ENCODE measurements at places on chromosomes 7 and 10.
A peak's percentile ranks its signal among the peaks of the same experiment; 100 is the strongest.

DNA sequence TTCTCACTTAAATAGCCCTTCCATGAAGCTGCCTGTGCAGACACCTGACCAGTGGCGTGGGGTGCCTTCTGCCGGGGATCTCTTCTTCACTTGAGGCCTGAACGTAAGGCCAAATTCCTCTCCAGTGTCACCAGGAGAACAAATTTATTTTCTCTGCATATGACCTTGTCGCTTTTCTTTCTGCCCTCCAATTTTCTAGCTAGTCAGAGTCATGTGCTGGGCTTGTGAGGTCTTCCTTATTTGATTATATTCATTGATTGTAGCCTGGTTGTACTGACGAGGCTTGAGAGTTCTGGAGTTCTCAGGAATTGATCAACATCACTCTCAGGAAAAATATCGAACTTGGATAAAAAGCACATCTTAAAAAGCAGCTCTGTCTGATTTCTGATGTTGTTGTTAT lies 255.7 kb downstream of the BUB3 start:
- DNase-seq, result no peak

DNA sequence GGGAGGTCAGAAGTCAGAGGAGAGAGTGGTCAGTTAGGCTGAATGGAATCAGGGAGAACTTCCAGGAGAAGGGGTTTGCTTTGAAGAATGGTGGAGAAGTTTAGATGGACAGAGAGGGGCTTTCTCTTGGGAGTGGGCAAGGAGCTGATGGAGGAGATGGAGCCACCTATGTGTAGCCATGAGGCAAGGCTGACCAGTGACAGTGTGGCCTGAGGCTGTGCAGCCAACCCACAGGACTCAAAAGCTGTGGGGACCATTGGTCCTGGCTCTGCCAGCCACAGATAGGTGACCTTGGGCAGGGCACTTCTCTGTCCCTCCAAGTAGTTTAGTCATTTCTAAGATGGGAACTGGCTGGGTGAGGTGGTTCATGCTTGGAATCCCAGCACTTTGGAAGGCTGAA lies 18.7 kb downstream of the NEURL1 start:
- no peak for DNase-seq

- DNase-seq, result no peak
These were observed 196.2 kb downstream of the NRG3 start for GRCh38 chr10:82071231-82071630.

GRCh38 chr7:31778296-31778695 lies 91.3 kb downstream of the PPP1R17 start:
- DNase-seq, result no peak

DNA sequence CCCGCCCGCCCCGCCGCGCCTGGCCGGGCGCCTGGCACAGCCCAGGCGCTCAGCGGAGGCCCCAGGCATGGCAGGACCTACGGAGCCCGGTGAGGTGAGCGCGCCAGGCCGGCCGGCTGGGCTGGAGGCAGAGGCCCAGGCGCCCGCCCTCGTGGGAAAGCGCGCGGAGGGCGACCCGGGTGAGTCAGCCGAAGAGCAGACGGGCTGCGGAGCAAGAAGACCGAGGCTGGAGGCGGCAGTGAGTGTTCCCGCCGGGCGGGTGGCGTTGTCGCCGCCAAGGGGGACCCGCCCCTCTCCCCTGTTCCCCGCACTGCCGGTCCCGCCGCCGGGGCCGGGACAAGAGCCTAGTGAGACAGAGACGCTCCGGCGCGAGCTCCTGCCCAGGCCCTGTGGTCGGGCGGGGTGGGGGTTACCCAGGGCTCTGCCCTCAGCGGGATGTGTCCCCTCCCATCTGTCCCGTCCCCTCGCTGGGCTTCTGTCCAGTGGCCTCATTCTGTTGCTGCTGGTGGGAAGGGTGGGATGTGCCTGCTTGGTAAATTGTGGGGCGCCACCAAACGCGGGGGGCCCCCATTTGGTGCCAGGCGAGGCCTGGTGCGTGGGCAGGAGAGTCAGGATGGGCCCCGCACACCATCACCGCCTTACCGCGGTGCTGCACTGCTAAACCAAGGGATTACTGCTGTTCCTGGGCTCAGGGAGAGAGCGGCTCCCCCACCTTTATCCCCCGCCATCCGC lies 17.0 kb upstream of the NODAL start:
- DNase-seq, result peak; percentile 39

GRCh38 chr10:103111918-103112877 lies 80.9 kb downstream of the NT5C2 start:
- no peak for DNase-seq

- DNase-seq, result no peak
These were observed 68.6 kb downstream of the ADAM22 start for GRCh38 chr7:88002617-88003016.

- DNase-seq, result no peak
These were observed 72.5 kb downstream of the SEMA3D start for GRCh38 chr7:85114342-85114741.

DNA sequence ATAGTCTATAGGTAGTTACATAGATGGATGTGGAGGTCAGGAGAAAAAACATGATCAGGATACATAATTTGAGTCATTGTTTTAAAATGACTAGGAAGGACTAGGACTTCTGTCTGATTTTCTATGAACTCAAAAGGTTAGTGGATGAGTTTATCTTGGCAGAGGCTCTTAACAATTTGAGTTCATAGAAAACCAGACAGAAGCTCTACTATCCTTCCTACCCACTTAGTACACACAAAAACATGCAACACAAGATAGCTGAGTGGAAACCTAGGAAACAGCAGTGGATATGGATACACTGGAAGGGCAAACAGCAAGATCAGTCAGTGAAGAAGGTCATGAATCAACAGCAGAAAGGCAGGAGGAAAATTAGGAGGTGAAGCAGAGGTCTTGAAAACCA lies 84.6 kb downstream of the VPS50 start:
- DNase-seq, result no peak

DNA sequence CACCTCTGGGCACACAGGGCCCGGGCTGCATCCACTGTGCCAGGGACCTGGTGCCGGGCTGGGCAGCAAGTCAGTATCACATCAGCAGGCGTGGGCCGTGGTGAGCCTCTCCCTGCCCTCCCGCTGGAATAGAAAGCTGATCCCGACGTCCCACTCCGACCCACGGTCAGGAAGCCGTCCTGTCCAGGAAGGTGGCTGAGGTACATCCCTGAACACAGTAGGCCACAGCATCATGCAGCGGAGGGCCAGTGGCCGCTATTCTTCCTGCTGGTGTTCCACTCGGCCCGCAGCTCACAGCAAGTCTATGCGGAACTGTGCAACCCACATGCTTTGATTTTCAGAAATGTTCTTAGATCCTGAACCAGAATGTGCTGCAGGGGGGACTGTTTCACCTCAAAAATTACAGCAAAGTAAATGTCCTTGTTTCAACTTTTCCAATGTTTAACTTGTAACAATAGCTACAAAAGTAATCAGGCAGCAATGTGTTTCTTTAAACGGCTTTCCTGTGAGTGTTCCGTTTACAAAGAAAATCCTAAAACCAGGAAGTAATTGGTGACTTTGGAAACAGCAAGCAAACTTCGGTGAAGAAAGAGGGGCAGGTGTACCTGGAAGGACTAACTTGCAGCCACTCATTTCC lies 676 bp upstream of the GPR146 start:
- DNase-seq, result no peak

DNA sequence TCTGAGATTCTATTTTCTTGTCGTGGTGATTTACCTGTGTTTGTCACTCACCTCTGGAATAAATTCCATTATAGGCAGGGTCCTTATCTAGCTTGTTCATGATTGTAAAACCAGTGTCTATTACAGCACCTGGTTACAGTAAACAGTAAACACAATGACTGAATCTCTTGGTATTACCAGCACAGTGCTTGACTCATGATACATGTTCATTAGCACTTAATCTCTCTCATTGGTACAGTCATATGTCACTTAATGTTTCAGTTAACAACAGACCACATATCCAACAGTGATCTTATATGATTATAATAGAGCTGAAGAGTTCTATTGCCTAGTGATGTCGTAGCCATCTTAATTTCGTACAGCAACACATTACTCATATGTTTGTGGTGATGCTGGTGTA lies 1.6 kb upstream of the TASOR2 start:
- no peak for DNase-seq

DNA sequence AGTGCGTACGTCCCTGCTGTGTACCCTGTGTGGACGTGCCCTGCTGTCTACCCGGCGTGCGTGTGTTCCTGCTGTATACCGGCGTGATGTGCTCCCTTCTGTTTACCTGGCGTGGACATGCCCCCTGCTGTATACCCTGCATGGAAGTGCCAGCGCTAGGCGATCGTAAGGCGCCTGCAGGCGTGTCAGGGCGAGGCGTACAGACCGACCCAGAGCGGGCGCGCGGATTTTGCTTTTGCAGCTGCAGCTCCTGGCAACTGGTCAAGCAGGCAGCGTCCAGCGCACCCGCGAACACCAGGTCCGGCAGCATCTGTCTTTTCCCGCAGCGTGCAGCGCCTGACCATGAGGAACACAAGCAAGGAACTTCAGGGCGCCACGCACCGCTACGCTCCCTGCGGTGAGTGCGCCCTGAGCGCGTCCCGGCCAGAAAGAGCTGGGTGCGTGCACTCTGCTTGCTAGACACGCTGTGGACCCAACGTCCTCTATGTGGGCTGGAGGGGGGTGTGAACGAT lies 680 bp downstream of the C7orf57 start:
- DNase-seq, result no peak

- DNase-seq, result no peak
These were observed 38.5 kb downstream of the MCMBP start for GRCh38 chr10:119834188-119834587.

DNA sequence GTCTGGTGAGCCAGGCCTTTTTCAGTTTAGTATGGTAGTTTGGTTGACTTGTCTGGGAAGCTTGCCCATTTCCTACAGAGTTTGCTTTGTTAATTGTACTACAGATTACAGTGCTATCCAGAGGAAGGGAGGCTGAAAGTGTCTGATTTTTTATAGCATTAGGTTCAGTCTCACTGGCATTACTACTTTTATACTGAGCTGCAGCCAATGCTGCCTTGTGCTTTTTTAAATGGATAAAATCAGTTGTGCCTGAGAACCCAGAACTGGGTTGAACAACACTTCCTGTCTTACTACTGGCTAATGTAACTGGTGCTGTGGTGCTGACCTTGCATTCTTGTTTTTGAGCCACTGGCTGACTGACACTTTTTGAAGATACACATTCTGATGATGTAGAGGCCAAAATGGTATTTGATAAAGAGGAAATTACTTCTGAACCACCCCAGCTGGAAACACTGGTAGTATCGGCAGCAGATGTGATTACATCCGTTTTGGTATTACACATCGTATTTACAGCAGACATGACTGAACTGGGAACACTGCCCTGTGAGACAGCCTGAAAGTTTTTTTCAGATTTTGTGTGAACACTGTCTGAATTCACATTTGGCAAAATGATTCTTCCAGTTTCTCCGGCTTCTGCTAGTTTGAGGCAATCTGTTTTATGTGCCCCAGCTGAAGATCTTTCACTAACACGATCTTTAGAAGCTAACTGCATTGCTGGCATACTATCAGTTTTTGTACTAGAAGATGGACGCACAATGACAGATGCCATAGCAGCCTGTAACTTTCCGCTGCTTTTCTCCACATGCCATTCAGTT lies 74.1 kb downstream of the NRBF2 start:
- DNase-seq, result no peak

GRCh38 chr7:123494193-123494796 lies 40.1 kb downstream of the IQUB start:
- no peak for DNase-seq

- DNase-seq, result no peak
These were observed 90.4 kb upstream of the ANLN start for GRCh38 chr7:36299223-36299774.

DNA sequence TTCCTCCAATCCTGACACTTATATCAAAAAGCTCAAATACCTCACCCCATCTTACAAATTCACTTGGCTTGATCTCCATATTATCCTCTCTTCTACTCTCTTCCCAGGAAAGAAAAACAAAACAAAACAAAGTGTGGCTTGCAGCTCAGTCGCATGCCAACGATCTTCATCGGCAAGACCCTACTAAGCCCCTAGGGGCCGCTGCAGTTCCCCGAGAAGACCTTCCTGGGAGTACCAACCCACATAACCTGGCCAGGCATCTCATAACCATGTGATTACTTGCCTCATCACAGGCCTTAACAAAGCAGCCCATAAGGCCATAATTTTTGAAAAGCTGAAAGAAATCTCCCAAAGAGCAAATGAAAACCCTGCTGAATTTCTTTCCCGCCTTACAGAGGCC lies 103.7 kb downstream of the ZNF92 start:
- DNase-seq, result no peak

- no peak for DNase-seq
These were observed 639 bp downstream of the TSPAN13 start for GRCh38 chr7:16753932-16754855.

DNA sequence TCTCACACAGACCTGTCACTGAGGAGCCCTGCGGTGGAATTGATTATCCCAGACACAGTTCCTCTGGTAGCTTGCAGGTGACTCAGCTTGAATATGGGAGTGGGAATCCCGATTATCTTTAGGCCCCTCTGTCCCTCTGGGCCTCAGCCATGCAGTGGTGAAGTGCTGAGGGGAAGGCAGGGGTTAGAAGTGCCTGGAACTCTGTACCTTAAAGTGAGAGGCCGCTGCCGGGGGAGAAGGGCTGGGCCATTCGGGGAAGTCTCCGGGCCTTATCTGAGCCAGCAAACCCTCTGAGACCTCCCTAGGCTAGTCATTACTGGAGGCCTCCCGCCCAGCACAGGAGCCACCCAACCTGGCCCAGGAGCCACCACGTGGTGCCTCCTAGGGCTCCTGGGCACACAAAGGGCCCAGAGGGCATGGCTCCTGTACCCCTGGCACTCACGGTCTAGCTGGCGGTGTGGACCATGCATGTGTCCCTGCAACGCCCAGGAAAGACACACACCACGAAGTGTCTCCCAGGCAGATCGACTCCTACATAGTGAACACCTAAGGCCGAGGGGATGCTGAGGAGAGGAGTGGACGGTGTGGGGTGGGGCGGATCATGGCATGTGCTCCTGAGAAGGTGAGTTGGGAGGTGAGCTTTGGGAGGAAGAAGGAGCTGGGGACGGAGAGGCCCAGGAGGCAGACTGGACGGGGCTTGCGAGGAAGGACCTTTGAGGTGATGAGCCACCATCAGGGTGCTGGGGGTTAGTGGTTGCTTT lies 56.2 kb downstream of the HK1 start:
- DNase-seq, result no peak

Measured in activated CD8-positive, alpha-beta memory T cell treated with anti-CD3 and anti-CD28 coated beads for 4 hours (primary cell).